Pulmonary artery endothelial cell (primary cell): ENCODE measurements at places on chromosomes 1 and 21. TPM values are rescaled to one million over a fixed set of nuclear protein-coding genes. Genes with fewer than 3 reads are reported as not detected.

Gene CCDC17
- total RNA-seq, result 0.53 and 0.95 TPM in 2 replicates

Gene TMEM61
- total RNA-seq, result not detected in 2 replicates

Gene DNAI4
- total RNA-seq, result 2.5 and 3.6 TPM in 2 replicates

Gene SOX13
- total RNA-seq, result 9.1 and 10.1 TPM in 2 replicates

Gene TRIM17
- total RNA-seq, result not detected in 2 replicates

Gene SLC2A1
- total RNA-seq, result 26.7 and 45.4 TPM in 2 replicates
